ENCODE measurements at places on chromosomes 2 and 18.

GRCh38 chr2:85678377-85678776, 10.4 kb upstream of the SFTPB start:
- no peak for DNase-seq

DNA sequence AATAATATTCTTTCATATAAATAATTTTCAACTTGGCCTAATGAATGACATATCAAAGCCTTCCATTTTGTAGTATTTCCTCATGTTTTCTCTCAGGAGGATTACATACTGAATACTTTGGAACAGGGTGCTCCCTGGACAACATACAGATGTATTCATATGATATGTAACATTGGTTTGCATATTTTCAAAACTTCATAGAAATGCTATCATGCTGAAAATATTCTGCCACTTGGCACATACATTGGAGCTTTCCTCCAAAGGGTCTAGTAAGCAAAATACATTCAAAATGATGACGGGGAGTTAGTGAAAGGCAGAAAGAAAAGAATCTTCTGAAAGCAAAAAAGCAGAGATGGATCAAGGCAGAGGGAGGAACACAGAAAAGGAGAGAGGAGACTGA, 38.1 kb upstream of the RTN4 start:
- DNase-seq, result no peak

DNA sequence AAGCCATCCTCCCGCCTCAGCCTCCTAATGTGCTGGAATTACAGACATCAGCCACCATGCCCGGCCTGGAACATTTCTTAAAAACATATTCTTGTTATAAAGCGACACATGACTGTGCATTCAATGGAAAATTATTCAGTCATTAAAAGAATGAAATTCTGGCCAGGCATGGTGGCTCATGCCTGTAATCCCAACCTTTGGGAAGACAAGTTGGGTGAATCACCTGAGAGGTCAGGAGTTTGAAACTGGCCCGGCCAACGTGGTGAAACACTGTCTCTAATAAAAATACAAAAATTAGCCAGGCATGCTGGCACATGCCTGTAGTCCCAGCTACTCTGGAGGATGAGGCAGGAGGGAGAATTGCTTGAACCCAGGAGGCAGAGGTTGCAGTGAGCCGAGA, 21.6 kb upstream of the RPRD1A start:
- DNase-seq, result no peak

DNA sequence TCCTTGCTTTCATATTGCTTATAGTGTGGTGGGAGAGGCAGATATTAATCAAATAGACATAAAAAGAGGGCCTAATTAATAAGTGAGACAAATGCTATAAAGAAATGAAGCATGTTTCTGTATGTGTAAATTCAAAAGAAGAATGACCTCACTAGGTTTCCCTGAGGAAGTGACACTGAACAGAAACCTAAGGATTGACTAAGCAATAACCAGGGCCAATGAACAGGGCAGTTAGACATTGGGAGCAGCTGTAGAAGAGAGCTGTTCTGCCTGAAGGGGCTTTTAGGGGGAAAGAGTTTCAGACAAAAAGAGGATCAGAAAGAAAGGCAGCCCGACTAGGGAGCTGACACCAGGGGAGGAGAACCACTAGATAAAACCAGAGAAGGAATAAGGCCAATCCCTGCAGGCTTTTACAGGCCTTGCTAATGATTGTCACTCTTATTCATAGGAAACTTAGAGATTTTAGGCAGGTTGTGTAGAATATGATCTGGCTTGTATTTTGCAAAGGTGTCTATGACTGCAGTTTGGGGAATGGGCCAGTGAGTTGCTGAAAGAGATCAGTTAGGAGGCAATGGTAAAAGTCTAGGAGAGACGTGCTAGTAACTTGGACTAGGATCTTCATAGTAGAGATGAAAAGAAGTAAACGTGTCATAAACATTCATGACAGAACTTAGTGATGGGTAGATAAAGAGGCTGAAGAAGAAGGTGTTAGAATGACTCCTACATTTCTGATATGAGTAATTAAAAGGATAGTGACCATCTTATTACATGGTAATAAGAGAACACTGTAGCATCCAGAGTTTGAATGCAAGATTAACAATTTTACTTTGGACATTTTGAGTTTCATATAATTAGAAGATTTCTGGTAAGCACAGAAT, 26.8 kb upstream of the NABP1 start:
- no peak for DNase-seq

GRCh38 chr2:96762529-96763311, 2.0 kb downstream of the CNNM4 start:
- no peak for DNase-seq

DNA sequence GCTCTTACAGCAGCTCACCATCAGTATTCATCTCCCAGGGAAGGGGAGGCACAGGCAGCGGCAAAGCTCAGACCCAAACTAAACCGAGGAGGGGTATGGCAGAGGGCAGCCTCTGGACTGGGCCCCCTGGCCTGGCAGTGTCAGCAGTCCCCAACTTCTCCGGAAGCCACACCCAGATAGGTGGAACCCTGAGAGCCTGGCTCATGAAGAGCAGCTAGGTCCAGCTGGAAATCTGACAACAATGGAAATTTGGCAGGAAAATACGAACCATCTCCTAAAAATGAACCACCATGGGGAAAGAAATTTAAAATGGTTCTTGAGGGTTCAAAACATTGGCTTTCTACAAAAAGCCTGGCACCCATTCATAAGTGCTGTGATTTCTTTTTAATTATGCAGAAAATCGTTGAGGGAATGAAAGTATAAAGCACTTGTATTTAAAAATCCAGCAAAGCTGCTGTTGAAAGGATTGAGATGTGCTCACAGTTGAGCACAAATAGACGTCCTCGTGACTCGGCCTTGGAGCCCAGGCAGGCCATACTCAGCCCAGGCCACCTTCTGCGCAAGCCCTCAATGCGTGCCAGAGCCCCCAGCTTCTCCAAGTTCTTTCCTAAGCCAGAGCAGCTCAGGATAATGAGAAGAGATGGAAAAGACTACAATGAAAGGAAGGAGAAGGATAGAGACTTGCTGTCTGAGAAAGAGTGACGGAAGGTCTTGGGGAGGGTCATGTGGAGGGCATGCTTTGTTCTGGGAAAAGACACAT, 93.0 kb downstream of the COL6A3 start:
- no peak for DNase-seq

DNA sequence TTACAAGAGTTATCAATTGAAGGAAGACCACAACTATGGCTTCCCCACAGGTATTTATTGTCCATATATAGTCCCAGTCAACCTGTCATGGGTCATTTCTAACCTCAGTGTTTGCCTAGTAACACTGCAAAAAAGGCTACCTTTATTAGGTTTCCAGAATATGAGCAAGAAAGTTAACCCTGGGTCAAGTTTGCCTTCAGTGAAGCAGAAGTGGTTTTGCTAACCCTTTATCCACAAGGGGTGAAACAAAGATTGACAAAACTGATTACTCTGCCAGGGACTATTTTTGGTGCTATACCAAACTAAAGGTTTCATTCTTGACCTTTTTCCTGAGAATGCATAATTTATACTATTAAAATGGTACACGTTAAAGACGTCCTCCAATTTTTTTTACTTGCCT, 28.8 kb downstream of the SP100 start:
- DNase-seq, result no peak

GRCh38 chr18:13834496-13835015, 10.6 kb downstream of the MC5R start:
- no peak for DNase-seq

DNA sequence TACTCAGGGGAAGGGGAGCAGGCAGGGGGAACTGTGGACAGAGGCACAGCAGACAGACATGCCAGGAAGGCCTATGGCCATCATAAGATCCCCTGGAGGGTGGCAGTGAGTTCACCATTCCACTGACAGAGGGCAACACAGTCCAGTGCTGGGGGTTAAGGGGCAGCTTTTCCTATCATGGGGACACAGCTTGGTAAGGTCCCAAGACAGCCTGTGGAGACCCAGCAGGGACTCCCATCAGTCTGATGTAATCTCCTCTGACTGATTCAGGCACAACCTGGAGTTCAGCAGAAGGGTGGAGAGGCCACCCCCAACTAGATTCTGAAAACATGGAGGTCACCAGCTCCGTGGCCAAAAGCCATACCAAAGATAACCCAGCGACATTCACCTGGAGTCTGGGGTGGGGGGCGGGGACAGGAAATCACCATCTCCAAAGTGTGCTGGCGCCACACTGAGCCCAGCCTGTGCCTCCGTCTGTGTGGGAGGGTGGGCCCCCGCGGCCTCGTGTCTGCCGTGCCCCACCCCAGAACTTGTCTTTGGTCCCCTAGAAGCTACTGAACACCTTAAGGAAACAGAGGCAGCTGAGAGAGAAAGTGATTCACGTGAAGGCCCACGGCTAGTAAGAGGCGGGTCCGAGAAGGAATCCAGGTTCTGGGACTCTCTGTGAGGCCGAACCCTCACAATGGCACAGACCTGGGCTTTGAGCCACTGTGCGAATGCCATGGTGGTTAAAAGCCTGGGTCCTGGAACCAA, 28.6 kb downstream of the DNMT3A start:
- no peak for DNase-seq

GRCh38 chr2:232116852-232117251, 155.3 kb downstream of the DIS3L2 start:
- DNase-seq, result no peak

All from stimulated activated CD4-positive, alpha-beta T cell treated with anti-CD3 and anti-CD28 coated beads, TNF-alpha, amount 100 ng/mL, for 24 hours (primary cell).